Lower leg skin (tissue), 4 donors: ENCODE measurements at places on chromosomes 1 and 21.

- no peak for DNase-seq
Measured at GRCh38 chr1:109391626-109392025, 6.1 kb downstream of the SORT1 start.

GRCh38 chr1:1374589-1374928 is 448 bp downstream of the AURKAIP1 start:
- DNase-seq: no peak

GRCh38 chr1:221044538-221044937 is 165.3 kb downstream of the HLX start:
- DNase-seq: no peak

GRCh38 chr1:239308701-239309333 is 77.6 kb upstream of the CHRM3 start:
- no peak for DNase-seq

DNA sequence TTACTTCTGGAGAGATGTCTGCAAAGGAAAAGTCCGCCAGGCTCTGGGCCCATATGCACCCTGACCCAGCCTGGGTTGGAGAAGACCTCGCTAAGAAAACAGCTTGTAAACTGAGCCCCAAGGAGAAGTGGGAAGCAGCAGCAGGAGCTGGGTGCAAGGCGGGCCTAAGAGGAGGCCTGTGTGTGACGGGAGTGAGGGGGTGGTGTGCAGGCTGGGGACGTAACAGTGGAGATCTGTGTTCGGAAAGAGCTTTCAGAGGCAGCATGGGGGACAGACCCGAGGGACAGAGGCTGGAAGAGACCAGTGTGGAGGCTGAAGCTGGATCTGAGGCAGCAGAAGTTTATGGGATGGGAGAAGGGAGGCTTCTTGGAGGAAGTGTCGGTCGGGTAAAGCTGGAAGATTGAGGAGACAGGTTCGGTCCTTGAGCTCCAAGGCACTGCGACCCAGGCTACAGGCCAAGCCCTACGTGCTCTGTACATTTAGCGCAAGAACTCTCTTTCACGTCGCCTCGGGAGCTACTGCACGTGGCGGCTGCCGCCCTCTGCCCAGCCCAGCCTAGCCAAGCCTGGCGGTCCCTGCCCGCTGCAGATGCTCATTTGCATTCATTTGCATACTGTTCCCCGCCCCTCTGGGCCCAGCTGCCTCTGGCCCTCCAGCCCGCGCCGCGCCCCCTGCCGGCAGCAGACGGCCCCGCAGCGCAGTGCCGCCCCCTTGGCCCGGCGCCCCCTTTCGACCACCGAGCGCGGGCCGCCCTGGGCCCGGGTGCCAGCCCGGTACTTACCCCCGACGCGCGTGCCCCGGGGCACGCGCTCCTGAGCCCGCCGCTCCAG is 6.3 kb downstream of the HPCA start:
- no peak for DNase-seq

GRCh38 chr1:162040657-162041056 is 17.0 kb upstream of the OLFML2B start:
- DNase-seq: no peak

DNA sequence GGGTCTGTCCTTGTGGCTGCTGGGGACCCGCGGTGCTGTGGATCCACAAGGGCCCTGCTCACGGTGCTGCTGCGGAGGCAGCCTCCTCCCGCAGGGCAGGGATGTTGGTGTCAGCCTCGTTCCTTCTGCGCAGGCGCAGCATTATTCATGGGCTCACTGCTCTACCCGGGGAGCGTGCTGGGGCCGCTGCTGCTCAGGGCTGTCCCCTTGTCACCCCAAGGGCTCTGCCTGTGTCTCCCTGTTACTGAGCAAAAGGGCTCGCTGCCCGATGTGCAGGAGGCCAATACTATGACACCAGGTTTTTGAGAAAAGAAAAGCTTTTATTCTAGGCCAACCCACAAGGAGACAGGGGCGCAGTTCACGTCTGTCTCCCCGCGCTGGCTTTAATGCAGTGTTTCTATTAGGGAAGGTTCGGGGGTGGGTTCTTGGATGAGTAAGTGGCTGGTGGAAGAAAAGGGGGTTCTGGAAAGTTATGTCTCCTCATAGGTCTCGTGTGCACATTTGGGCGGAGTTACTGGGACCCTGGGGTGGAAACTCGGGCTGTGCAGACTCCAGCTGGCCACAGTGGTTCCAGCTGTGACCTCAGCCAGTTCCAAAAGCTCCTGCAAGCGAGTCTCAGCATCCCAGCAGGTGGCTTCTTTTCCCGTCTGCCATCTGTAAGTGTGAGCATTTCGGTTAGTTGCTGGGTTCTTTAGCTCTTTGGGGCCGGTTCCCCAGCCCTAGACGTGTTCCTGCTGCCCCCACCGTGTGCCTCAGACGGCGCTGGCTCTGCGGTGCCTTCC is 40.8 kb upstream of the LRRC3 start:
- DNase-seq: peak; percentile 68

- no peak for DNase-seq
Measured at GRCh38 chr1:173276922-173277800, 70.0 kb upstream of the TNFSF4 start.

GRCh38 chr1:229448845-229449244 is 15.0 kb upstream of the ACTA1 start:
- DNase-seq: no peak

- no peak for DNase-seq
Measured at GRCh38 chr1:89566761-89567174, 42.1 kb downstream of the LRRC8B start.

GRCh38 chr1:192943522-192943921 is 115.6 kb downstream of the UCHL5 start:
- DNase-seq: no peak

DNA sequence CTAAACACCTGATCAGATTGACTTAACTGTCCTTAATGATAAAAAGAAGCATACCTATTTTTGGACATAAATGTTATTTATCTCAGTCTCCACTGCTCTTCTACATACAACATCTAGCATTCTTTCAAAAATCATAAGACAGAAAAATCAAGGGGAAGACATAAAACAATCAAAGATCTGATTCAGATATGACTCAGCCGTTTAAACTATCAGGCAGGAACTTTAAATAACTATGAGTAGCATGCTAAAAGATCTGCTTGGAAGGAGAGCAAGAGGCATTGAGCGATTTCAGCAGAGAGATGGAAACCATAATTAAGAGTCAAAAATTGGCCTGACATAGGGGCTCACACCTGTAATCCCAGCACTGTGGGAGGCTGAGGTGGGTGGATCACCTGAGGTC is 27.2 kb upstream of the SLC22A15 start:
- no peak for DNase-seq

- no peak for DNase-seq
Measured at GRCh38 chr1:33211972-33212371, 30.1 kb upstream of the TRIM62 start.

DNA sequence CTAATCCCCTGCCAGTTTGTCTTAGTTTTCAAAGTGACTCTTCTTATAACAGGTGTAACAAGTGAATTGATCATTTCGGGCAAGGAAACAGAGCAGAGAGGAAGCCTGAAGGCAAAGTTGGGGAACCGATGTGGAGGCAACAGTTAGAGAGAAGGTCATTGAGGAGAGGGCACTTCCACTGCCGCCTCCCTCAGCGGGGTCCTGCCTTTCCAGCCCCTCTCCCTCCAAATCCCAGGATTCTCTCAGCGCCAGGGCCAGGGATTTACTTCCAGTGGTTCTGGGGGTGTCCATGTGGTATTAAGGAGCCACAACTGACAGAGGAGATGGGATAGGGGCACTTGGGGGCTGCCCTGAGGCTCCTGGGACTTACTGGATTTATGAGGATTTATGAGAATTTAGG is 39.7 kb upstream of the PDE9A start:
- peak; percentile 70 for DNase-seq

GRCh38 chr1:116067566-116067890 is 43.7 kb upstream of the MAB21L3 start:
- DNase-seq: peak; percentile 87

- DNase-seq: peak; percentile 77
Measured at GRCh38 chr1:192668409-192668983, 32.5 kb downstream of the RGS13 start.

GRCh38 chr1:22126531-22126930 is 16.4 kb downstream of the WNT4 start:
- DNase-seq: no peak

GRCh38 chr1:45753248-45754037 is 3.0 kb upstream of the IPP start:
- DNase-seq: no peak

GRCh38 chr21:42654179-42654912 is 925 bp downstream of the PDE9A start:
- DNase-seq: no peak

GRCh38 chr1:67700692-67701410 is 15.8 kb downstream of the GADD45A start:
- no peak for DNase-seq

DNA sequence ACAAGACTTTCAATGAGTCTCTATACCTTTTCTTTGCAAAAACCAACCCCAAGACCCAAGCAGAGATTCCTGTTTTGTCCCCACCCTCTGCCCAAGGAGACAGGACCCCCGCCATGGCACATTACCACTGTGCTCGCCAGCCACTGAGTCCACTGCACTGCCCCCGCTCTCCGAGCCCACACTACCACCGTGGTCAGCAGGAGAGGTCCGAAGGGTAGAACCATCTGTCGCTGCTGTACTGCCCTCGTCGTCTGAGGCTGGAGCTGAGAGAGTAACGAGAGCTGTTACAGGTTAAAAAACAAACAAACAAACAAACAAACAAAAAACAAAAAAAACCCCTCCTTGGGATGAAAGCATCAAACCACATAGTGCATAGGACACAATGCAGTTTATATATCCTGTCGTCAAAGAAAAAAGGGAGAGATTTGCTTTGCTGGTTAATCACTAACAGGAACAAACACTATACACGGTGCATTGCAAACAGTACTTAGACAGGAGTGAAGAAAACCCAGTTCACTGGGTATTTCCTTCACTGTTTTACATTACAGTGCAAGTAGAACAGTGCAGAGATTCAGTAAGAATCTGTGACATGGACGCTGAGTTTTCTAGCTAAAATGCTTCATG is 71.0 kb downstream of the UBR4 start:
- no peak for DNase-seq

- DNase-seq: no peak
Measured at GRCh38 chr1:59446257-59446901, 149.5 kb downstream of the FGGY start.

- DNase-seq: no peak
Measured at GRCh38 chr1:101167891-101168290, 68.9 kb upstream of the S1PR1 start.

DNA sequence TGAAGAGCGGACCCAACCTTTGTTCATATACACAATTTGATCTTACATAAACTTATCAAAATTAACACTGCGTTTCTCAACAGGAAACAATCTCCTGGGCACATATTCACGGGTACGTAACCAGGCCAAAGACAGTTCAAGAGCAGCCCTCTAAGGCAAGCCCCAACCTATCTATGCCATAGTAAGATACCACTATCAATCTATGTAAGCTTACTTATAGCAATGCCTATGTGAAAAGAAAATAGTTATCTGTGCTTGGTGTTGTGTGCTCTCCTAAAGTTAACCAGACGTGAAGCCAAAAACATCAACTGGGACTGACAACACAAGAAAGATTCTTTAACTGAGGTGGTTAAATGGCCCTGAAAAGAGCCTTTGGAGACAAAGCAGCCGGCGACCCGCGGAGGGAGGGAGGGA is 49.4 kb upstream of the BOLA1 start:
- DNase-seq: no peak

DNA sequence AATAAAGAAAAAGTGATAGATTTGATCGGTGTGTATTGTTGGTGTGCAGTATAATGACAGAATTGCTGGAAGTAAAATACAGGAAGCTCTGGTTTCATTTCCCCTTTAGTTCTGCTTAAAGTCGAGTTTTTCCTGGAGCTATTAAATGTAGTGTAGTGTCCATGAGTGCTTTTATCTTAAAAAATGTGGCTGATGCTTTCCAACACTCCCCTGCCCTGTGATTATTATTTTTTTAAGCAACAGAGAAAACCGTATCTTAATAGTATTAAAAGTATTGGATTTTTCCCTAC is 1.1 kb downstream of the LGALS8 start:
- no peak for DNase-seq

DNA sequence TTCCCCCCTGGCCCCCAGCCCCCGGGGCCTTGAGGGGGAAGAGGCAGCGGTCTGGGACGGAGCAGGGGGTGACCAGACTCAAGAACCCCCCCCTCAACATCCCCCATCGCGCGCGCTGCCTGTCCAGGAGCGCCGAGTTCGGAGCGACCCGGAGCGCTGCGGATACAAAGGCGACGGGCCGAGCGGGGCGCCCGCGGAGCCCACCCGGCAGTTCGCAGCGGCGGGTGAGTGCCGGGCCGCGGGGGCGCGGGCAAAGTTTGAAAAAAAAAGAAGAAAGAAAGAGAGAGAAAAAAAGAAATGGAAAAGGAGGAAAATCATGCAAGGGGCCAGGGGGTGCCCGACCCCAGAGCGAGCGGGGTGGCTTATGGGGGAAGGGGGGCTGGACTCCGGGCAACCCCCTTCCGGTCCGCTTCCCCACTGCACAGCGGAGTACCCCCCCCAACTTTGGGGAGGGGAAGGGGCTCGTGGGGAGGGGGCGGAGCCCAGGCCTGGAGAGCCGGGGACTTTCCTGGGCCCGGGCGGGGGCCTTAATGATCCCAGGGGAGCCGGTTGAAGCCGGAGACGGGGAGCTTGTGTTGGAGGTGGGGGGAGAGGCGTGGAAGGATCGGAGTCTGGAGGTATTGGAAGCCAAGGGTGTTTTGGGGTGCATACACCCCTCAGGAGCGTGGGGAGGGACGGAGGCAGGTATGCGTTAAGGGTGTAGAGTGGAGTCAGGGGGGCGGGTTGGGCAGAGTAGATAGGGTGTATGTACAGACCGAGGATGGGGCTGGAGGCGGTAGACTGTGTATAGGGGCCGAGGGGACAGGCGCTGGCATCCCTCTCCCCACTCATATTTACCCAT is 502 bp downstream of the VANGL2 start:
- peak; percentile 87 for DNase-seq

GRCh38 chr1:89087241-89087640 is 22.2 kb upstream of the GBP1 start:
- DNase-seq: no peak

- peak; percentile 43 for DNase-seq
Measured at GRCh38 chr1:203124546-203125317, 2.8 kb upstream of the ADORA1 start.

DNA sequence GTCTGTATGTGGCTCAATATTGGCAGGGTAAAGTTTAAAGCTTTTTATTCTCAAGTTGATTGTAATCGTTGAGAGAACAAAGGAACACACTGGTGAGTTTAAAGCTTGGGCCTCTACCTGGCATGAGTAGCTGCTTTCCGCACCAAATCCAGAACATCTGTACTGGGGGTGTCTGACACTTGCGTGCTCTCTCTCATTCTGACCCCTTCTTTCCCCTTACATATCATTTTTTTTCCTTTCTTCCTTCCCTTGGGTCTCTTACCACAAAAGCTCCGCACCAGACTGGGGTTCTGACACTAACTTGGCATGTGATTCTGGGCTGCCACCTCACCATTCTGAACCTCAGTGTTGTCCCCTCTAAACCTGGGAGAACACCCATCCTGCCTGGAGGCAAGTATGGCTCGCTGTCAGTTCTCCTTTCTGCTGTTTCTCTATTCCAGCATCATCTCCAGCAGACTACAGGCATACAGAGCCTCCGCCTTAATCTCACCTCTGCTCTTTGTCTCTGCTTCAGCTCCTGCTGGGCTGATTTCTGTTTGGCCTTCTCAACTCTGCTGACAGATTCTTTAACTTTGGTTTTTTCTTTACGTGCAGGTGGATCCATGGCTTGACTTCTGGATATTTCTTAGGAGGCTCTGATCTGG is 859 bp upstream of the ERMAP start:
- DNase-seq: no peak

- no peak for DNase-seq
Measured at GRCh38 chr1:72271555-72272085, 10.7 kb downstream of the NEGR1 start.
